ENCODE measurements at places on chromosomes 1 and 21. TPM values are rescaled to one million over a fixed set of nuclear protein-coding genes. Genes with fewer than 3 reads are reported as not detected.

NLRP3 gene
- 0.50 TPM for total RNA-seq

KRTAP19-5 gene
- total RNA-seq = not detected

ATP6V1G3 gene
- total RNA-seq = not detected

BRDT gene
- not detected for total RNA-seq

GNPAT gene
- total RNA-seq = 79.6 TPM

CIART gene
- 15.6 TPM for total RNA-seq

OR2G6 gene
- not detected for total RNA-seq

DNA sequence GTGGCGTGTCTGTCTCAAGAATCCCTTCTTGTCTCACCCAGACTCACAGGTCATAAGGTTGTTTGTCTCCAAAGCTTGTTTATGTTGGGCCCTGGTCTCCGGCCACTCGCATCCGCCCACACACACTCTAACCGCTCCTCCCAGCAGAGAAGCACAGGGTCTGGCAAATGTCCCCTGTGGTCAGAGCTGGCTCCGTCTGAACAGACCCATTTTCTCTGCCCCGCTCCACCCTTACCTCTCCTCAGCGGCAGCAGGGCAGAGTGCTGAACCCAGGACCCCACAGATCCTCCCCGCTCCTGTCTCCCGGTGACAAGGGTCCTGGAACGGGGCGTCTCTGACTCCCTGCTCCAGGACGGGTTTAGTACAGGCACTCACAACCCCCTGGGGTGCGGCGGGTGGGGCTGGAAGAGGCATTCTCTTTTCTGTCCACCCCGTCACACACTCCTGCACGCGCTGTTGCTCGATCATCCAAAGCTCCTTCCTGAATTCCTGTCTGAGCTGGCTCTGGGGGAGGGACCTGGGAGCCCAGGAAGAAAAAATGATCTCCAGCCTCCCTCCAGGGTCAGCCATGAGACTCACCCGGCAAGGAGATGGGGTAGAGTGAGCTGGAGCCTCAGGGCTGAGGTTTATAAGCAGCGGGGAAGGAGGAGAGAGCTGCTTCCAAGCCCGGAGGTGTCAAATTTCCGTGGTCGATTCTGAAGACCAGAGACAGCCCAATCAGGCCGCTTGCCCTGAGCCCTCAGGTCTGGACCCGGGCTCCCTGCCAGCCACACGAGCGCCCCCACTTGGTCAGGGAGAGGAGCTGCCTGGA, at the start of gene S100A13:
Gene S100A13, minus strand, starts transcription at position 602 of the 811 bp plus-strand sequence. CDS start 1,033 bp downstream, outside the sequence.
- peak; percentile 94 for DNase-seq

DNA sequence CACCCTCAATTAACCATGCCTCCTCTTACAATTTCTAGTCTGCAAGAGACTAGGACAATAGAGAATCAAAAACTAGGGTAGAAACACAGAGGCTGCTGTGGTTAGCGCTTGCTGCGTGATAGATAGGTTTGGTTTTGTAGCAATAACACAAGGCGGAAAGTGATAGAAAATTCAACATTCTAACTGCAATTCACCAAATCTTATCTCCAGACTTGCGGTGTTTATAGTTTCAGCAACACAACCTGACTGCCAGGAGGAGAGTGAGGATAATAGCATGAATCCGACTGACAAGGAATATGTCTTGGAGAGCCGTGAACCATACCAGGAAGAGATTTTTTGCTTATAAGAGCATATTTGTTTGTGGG, 30.7 kb upstream of the IFNAR2 start:
- DNase-seq = no peak

DNA sequence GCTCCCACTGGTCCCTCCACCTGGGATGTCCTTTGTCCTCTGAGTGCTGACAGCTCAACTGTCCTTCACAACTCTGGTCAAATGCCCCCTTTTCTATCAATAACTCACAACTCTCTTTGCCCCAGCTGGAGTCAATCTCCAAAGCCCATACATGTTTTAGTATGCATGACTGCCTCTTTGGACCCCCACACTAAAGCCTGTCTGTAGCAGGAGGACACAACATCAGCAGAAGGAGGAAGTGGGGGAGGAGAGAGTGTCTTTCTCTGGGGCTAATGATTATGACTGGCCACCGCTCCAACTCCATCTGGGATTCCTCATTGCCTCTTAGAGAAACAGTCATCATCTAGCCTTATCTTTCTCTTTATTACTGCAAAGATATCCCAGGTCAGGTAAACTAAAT, 186.6 kb upstream of the FGGY start:
- no peak for DNase-seq

GRCh38 chr1:15681349-15682292, 2.5 kb upstream of the PLEKHM2 start:
- DNase-seq = no peak

- DNase-seq = no peak
Measured at GRCh38 chr21:29264721-29265120, 34.0 kb upstream of the BACH1 start.

- no peak for DNase-seq
Measured at GRCh38 chr1:14661222-14661621, 62.7 kb downstream of the KAZN start.

- DNase-seq = no peak
Measured at GRCh38 chr1:14440731-14441130, 157.8 kb upstream of the KAZN start.

- DNase-seq = no peak
Measured at GRCh38 chr1:109509176-109510134, at the start of gene AMIGO1. Gene AMIGO1 (minus strand): TSS chr1:109509727. CDS start chr1:109508912, 815 bp downstream.

DNA sequence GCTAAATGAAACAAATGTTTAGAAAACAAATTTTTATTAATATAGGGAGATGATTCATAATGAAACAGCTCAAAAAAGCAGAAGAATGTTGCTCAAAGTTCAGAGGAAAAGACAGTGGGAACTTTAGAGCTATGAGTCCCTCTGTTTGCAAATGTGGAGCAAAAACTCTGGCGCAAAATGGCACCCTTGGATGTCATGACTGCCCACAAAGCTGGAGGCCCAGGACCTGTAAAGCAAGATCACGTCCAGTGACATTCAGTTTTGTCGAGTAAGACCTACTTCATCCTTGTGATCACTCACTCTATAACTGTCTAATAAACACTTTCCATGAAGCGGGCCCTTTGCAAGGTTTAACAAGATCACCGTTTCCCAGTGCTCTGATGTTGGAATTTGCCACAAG, 9.1 kb upstream of the EXO1 start:
- no peak for DNase-seq

- DNase-seq = no peak
Measured at GRCh38 chr1:214205053-214205452, 75.9 kb upstream of the SMYD2 start.

GRCh38 chr1:22275626-22276395, 132.9 kb upstream of the WNT4 start:
- peak; percentile 48 for DNase-seq

GRCh38 chr1:55375617-55376258, 160.6 kb upstream of the USP24 start:
- DNase-seq = peak; percentile 48

Measured in H4 (cell line).